Fibroblast of skin of right biceps (primary cell): ENCODE measurements at places on chromosomes 3 and 15.

- peak; percentile 33 for DNase-seq
Observed at GRCh38 chr3:185270262-185270955, 16.6 kb upstream of the EHHADH start.

DNA sequence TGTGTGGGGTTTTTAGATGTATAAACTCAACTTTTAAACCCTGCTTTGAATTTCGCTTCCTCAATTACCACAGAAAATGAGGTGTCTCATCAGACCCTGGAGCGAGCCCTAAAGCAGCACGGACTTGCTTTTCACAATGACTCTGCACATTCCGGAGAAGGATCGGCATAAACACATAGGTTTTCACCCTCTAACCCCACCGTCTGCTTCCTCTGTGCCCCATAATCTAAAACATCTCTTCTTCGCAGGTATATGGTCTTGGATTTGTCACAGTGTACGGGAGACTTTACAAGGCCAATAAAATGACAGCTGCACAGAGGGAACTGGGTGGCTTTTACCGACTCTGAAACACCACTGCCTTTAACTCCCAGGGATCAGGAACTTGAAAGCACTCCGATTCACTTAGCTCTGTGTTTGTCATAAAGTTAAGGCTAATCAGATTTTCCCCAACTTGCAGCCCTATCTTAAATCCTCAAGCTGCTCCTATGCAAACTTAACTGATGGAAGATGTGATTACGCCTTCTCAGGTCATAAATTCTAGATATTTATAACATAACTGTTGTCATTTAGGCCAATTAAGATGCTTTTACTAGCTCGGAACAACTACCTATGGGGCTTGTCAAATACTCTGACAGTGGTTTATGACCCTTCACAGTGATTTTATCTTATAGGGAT, 133.4 kb upstream of the WNT5A start:
- DNase-seq: peak; percentile 75

DNA sequence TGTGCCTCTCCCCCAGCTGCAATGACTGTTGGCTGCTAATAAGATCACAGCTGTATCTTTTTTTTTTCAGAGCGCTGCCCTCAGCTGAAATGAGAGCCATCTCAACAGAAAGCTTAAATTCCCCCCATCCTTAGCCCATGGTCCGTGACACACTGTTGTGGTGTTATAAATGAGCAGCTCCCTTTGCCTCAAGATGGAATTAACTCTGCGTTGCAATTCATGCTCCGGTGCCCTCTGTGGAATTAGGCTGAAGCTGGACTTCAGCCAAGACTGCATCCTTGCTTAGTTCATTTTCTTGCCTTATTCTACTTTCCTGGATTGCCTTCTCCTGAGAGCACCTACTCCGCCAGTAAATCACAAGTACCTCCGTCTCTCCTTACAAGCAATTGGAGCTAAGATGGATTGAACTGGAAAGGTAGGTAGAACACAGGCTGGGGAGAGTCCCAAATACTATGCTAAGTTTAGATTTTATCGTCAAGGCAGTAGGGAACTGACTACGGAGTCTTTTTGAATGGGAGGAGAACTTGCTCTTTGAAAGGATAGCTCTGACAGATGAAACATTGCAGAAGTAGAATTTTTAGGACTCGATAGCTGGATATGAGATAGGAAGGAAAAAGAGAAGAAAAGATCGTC, 39.0 kb upstream of the THRB start:
- DNase-seq: no peak

DNA sequence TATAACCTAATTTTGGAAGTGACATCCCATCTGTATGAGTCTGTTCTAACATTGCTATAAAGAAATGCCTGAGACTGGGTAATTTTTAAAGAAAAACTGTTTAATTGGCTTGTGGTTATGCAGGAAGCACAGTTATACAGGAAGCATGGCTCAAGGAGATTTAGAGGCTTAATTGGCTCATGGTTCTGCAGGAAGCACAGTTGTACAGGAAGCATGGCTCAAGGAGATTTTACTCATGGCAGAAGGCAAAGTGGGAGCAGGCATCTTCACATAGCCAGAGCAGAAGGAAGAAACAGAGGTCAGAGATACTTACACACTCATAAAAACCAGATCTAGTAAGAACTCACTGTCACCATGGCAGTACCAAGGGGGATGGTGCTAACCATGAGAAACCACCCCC, 193.1 kb upstream of the ADAMTS9 start:
- no peak for DNase-seq

GRCh38 chr15:38758043-38758442, 193.4 kb upstream of the RASGRP1 start:
- DNase-seq: peak; percentile 97

DNA sequence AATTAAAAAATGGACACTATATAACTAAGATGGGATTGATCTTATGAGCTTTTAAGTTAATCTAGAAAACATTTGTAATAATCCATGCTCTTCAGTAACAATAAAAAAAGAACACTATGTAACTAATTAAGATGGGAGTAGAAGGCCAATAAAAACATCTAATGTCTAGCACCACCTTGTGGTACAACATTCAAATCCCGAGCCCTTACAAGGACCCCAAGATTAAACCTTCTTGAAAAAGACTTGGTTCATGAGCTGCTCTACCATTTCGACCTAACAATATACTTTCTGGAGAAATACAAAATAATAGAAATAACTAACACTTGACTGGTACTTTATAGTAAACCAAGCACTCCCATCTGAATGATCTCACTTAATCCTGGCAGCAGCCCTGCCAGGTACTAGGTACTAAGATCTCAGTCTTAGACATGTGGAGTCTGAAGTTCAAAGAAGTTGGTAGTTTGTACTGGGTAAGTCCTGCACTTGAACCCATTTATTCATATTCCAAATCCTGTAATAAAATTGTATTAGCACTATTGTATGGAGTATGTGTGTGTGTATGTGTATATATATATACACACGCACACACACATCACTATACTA, 21.8 kb downstream of the METTL6 start:
- peak; percentile 61 for DNase-seq

DNA sequence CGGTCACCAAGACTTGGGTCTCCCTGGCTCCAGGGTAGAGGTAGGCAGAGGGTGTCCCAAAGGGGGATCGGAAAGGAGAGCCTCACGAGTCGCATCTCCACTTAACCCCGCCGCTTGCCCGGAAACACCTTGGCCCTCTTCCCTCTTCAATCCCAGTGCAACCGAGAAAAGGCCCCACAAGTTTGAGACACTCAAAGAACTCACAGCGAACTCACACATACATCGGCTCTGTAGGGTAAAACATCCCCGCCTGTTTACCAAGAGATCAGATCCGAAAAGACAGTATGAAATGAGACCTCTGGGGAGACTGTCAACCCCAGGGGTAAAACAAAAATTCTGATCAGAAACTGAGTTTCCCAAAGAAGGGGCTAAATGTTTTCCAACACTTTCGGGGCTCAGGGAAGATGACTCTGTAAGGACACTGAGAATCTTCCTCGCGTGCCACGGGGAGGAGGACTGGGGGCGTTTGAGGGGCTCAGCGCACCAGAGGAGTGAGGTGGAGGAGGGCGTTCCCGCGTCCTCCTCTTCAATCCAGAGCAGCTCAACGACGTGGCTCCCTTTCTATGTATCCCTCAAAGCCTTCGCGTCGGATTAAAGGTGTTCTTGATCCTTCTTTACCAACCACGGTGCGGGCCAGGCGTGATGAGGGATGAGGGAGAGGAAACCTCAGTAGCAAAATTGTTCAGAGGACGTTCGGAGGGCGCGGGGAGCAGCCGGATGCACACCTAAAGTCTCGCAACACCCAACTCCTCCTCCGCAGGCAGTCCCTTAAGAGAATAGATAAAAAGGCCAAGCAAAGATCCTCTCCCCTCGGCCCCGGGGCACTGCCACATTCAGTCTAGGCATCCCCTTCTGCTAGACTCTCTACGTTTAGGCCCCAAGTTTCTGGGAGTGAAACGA, 3.7 kb downstream of the WNT5A start:
- peak; percentile 63 for DNase-seq

- no peak for DNase-seq
Observed at GRCh38 chr3:104245981-104246380, 1120.7 kb upstream of the ALCAM start.

- DNase-seq: peak; percentile 59
Observed at GRCh38 chr3:108391917-108392593, 95.7 kb downstream of the HHLA2 start.

GRCh38 chr3:72814308-72814707, 33.9 kb downstream of the SHQ1 start:
- no peak for DNase-seq

DNA sequence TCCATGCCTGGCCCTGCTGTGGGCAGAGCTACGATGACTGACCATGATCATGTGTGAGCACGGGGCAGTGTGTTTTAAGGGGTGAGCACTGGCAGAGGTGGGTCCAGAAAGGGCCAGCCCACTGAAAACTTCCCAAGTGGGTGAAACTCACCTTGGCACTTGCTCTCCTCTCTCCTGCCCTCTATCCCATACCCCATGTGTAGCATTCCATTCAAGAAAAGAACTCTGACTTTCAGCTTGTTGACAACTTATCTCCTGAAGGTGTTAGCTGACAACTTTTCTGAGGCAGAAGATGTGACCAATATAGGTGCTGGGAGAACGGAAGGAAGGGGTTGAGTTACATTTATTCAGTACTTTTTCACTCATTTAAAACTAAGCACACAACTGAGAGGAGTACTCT, 305.2 kb downstream of the RORA start:
- no peak for DNase-seq

DNA sequence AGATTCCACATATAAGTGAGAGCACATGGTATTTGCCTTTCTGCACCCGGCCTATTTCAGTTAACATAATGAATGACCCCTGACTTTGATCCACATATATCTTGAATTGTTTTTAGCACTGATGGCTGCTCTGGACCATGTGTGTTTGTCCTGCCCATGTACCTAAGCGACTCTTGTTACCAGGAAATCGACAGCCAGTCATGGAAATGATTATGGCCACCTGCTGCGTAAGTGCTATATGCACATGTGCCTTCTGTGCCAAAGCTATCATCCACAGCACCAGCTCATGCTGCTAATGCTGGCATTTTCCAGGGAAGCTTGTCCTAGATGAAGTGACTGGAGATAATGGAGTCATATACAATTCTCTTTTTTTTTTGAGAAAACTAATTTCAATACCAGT, 103.7 kb downstream of the PEX5L start:
- no peak for DNase-seq

GRCh38 chr15:22229990-22230819, 149.9 kb downstream of the OR4M2 start:
- DNase-seq: no peak

- peak; percentile 90 for DNase-seq
Observed at GRCh38 chr15:38883987-38884386, 319.4 kb upstream of the RASGRP1 start.
